ENCODE measurements at places on chromosomes 1 and 21. TPM values are rescaled to one million over a fixed set of nuclear protein-coding genes. Genes with fewer than 3 reads are reported as not detected.
A peak's percentile ranks its signal among the peaks of the same experiment; 100 is the strongest.

- DNase-seq = no peak
These were observed 21.8 kb downstream of the MMEL1 start for GRCh38 chr1:2611031-2611501.

- no peak for DNase-seq
These were observed 16.7 kb downstream of the LURAP1 start for GRCh38 chr1:46219551-46220520.

DNA sequence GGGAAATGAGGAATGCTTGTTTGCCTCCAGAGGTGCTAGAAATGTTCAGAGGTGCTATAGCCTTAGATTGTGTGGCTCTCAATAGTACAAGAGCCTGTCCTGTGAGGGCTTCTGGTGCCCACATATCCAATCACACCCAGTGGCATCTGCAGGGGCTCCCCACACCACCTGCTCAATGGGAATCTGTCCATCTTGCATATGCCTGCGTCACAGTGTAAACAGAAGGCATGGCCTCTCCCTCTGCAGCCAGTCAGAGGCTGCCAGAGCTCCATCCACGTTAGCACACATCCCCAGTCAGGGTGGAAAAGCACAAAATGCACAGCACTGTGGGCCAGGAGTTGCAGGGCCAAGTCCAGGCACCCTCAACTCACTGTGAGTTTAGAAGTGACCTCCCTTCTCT lies 113.6 kb upstream of the GRIK3 start:
- no peak for DNase-seq

- DNase-seq = no peak
These were observed 499 bp upstream of the CRTC2 start for GRCh38 chr1:153958961-153959260.

- no peak for DNase-seq
These were observed 21.2 kb upstream of the PRKACB start for GRCh38 chr1:84122780-84123382.

Gene LCE3D
- not detected for polyA plus RNA-seq

GRCh38 chr1:208233546-208233945 lies 10.6 kb downstream of the PLXNA2 start:
- no peak for DNase-seq

- DNase-seq = no peak
These were observed at the start of the genes AMPD2 and GNAT2 for GRCh38 chr1:109619576-109620400. Gene AMPD2 (plus strand): TSS chr1:109619837. CDS start chr1:109621176, 1,339 bp downstream. Gene GNAT2 (minus strand): TSS chr1:109619616. CDS start chr1:109612870, 6,746 bp downstream.

Gene CELA3A
- polyA plus RNA-seq = not detected

GRCh38 chr1:229390130-229390529 lies 43.8 kb downstream of the ACTA1 start:
- DNase-seq = no peak

- DNase-seq = no peak
These were observed 7.9 kb downstream of the SLAMF1 start for GRCh38 chr1:160638926-160639325.

GRCh38 chr21:17139696-17140095 lies 373.1 kb upstream of the CXADR start:
- DNase-seq = no peak

DNA sequence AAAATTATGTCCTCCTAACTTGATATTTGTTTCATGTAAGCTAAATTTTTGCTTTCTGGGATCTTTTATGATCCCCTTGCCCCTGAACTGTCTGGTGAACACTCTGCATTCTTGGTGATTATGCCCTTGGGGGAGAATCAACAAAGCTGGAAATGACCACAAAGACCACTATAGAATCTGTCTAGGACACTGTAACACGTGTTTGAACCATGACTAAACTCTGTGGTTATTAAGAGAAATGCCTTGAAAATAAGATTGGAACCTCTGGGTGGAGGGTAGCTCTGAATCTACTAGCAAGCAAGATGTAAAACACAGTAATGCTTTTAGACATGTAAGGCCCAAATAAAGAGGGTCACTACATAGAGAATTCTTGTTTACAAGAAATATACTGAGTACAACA lies 237.5 kb downstream of the HMCN1 start:
- no peak for DNase-seq

Gene ADAMTSL4
- 156 TPM for polyA plus RNA-seq

GRCh38 chr21:38086580-38086979 lies 170.2 kb upstream of the KCNJ15 start:
- no peak for DNase-seq

GRCh38 chr1:63607322-63607721 lies 14.1 kb downstream of the PGM1 start:
- DNase-seq = no peak

DNA sequence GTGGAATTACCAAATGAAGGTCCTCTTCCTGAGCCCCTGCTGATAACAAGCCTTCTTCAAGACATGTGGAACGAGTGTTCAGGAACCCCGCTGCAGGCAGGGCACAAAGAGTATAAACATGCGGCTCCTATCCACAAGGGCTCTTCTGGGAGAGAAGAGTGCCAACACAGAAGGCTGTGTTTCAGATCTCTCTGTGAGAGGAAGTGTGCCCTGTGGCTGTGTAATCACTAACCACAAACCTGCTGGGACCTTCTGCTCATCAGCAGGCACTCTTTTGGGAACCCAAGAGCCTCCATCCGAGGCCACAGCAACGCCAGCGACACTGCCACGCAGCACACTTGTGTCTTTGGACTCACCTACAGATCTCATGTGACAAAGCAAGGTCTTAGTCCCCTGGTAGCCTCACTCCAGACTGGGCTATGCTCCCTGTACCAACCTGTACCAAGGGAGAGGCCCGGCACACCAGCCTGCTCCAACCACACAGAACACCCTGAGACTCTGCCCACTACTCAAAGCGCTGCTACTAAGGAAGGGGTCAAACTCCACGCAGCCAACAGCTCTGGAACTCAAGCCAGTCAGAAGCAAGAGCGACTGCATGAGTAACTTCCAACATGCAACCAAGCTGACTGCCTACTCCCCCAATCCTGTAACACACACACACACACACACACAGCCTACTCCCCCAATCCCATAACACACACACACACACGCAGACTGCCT lies 7.8 kb downstream of the PTTG1IP start:
- DNase-seq = no peak

- DNase-seq = no peak
These were observed 191.2 kb upstream of the SAMSN1 start for GRCh38 chr21:14737284-14737691.

DNA sequence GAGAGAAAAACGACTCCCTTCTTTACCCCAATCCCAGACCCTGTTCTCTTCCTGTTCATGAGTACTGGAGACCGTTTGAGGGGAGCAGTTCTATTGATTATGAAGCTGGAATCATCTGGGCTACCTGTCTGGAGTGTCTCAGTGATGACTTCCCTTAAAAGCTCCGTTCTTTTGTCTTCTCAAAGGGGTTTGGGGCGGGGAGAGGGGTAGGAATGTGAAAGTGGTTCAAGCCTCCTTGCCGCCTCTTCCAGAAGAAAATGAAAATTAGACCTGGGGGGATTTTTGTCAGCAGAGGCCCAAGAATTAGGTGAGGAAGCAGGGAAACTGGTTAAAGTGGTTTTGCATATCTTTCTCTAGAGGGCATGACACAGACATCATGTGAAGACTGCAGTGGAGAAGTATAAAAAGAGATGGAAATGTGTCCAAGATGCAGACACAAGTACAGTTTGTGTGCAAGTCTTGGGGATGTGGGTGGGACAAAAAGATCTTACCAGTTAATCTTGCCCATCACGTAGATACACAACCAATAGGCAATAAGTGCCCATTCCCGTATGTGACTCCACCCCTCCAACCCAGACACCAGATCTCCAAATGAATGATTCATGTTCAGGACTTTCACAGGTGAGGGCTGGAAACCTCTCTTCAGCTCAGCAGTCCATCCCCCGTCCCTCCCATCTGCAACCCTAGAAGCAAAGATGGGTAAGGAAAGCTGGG lies 470 bp upstream of the MTMR11 start:
- DNase-seq = no peak

DNA sequence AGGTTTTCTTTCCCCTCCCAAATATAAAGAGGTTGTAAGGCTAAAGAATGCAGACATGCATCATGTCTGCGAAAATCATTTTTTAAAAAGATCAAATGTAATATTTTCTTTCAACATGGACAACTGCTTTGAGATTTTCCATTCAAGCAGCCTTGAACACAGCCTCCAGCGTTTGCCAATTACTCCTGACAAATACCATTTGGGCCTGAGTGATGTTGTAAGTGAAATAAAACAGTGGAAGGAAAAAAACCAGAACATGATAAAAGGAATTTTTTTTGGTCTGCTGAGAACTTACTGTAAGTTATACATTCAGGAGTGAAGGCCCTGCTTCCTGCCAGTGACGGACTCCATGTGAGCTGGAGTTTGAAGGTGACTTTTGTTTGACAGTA lies 37.2 kb downstream of the SETD4 start:
- peak; percentile 37 for DNase-seq

Measured in left renal pelvis (tissue), 4 donors.